ENCODE measurements at places on chromosomes 11 and 22. TPM values are rescaled to one million over a fixed set of nuclear protein-coding genes. Genes with fewer than 3 reads are reported as not detected.

- no peak for DNase-seq
Measured at GRCh38 chr22:38028344-38029130, 28.7 kb upstream of the PICK1 start.

GRCh38 chr11:117519170-117519569 lies 191.5 kb downstream of the CEP164 start:
- DNase-seq, result no peak

DNA sequence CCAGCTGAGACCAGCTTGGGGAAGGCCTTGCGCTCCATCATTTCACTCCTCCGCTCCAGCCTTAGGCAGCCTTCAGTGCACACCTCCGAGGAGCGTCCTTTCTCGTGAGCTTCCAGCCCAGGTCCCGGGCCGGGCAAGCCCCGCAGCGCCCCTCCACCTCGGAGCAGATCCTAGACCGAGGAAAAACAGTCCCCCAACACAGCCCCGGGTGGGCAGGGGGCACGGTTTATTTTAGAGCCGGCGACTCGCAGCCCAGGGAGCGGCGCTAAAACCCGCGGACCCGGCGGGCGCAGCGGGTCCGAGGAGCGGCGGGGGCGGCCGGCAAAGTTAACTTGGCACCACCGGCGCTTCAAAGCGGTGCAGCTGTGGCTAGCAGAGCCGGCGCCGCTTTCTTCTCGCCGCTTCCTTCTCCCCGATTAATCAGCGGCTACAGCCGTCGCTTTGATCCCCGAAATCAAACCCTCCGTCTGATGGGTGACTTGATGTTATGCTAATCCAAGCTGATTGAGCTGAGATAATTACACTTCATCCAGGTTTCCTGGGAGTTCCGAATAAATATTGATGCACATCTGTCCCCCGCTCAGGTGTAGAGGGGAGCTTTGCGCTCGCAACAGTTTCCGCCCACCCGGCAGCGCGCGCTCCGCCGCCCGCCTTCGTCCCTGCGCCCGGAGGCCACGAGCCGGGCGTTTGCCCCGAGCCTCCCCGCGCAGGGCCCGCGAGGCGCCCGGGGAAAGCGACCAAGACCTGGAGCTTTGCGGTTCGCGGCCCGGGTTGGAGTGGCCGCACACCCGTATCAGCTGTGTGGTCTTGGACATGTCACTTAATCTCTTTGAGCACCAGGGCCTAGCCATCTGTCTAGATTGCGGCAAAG lies 192.7 kb downstream of the BUD13 start:
- DNase-seq, result no peak

DNA sequence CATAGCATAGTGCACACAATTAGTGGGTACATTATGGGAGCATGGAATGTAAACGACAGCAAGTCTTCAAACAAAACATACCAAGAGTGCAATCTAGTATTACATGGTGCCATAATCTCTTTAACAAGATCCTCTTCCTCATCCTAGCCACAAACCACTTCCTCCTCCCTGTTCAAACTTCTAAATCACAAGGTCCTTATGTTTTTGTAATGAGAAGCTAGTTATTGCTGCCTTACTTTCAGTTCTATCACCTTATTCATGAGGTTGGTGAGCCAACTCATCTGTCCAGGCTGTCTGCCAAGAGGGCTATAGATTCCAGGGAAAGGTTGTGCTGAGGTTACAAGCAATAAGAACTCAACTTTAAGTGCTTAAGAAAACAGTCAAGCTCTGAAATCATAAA lies 195.4 kb upstream of the ARHGAP20 start:
- DNase-seq, result no peak

- DNase-seq, result no peak
Measured at GRCh38 chr11:92642177-92642931, 327.1 kb upstream of the MTNR1B start.

DNA sequence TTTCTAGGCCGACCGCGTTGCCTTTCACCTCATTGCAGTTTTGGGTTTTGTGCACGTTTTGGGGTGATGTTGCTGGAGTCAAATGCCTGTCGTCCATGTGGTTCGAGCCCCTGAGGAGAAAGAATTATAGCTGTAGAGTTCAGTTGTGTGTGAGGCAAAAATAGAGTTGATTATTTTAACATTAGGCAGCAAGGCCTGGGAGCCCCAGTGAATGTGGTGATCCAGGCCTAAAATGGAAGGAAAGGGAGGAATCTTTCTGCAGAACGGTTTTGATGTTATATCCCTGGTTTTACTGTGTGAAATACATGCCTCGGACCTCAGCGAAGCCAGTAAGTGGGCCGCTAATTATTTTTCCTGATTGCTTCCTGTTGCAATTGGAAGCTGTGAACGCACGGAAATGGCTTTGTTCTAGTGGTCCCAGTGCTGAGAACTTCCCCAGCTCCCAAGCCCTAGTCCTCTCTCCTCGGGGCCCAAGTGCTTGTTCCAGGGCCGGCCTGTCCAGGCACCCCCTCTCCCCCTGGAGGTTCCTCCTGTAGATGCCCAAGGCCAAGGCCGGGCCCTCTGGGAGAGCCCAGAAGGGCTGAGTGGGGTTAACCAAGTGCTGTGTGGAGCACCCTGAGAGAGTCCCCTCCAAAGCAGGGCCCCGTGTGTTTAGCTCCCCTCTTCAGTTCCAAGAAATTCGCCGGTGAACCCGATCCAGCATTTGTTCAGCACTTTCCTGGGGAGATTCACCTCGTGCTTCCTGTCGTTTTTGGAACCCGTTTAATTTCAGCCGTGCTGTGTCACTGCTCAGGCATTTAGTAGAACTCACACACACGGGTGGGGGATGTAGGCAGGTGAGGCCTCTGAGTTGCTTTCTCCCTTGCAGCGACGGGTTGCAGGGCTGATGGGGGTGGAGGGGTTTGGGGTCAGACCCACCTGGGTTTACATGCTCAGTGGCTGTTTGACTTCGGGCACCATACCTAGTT lies 2.1 kb downstream of the LRP5 start:
- DNase-seq, result no peak

IGF2 gene
- 994 TPM for polyA plus RNA-seq

TMEM191B gene
- 4.8 TPM for polyA plus RNA-seq

TEX54 gene
- polyA plus RNA-seq, result not detected

SEC14L6 gene
- polyA plus RNA-seq, result 6.4 TPM
